ENCODE measurements at places on chromosomes 7 and 10.

DNA sequence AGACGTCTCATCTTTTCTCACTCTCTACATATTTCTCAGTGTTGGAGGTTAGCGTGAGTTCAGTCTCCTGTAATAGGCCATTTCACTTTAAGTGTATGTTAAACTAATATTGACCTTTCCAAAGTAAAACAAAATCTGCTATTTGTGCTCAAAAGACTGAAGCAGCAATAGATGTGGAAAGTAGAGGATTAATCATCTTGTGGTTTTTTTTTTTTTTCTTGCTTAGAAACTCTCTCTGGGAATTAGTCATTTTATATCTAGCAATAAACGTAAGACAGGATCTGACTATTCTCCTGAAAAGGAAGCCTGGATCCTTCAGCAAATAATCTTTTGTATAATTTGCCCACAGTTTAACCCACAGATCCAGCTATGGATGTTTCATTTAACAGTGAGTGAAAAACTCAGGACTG lies 81.7 kb downstream of the NRP1 start:
- DNase-seq, result no peak

GRCh38 chr10:97153270-97153850 lies 32.4 kb downstream of the SLIT1 start:
- no peak for DNase-seq

GRCh38 chr10:6112893-6113292 lies 24.1 kb downstream of the RBM17 start:
- no peak for DNase-seq

- no peak for DNase-seq
Observed at GRCh38 chr7:151426441-151426903, 13.5 kb downstream of the CRYGN start.

GRCh38 chr7:138987686-138988085 lies 6.5 kb upstream of the KIAA1549 start:
- DNase-seq, result no peak

DNA sequence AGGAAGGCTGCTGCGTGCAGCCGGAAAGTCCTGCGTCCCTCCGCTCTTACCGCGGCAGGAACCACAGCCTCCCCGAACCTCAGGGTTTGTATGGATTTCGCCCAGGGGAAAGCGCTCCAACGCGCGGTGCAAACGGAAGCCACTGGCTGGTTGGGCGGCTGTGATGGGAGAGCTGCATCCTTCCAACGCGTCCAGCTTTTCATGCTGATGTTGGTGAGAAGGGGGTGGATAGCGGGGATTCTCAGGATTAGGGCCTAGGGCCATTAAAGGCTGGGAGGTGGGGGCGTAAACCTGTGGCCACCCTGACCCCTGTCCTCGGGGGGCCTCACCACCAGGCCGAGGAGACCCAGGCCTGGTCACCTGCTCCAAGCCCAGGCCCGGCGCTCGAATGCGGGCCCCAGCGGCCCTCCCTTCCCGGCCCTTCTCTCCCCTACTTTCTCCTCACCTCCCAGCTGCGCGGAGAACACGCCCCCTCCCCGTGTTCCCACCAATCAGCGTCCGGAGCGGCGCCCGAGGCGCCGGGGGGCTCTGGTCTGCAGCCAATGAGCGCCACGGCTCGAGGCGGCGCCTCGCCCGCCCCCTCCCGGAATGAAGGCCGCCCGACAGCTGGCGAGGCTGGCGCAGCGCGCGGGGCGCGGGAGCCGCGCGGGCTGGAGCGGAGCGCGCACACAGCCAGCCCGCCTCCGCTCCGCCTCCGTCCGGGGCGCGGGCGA lies 458 bp upstream of the NANOS1 start:
- peak; percentile 90 for DNase-seq

GRCh38 chr7:5766321-5766761 lies 15.1 kb downstream of the RNF216 start:
- no peak for DNase-seq

GRCh38 chr10:43265799-43266721 lies 805 bp downstream of the RASGEF1A start:
- no peak for DNase-seq

DNA sequence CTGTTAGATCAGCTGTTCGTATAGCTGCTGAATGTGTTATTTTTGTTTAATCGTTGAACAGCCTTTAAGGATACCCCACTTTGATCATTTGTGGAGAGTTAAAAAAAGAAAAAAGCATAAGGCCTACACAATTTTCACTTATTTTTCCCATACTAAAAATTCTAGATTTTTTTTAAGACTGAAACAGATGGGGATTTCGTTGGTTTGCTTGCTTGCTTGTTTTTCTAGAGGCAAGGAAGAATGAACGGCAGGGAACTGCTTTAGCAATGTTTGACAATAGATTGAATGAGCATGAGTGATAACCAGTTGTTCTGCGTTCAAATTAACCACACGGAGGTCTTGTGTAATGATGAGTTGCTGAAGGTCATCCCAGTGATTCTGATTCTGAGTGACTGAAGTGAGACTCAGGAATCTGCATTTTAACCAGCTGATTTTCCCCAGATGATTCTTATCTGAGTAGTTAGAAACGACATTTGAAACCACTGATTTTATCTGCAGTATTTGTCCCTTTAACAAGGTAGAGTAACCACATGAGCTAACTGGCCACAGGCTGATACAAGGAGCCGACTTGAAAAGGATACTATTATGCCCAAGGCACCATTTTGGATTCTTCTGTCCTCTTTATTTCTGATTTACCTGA lies 85.9 kb downstream of the GPR37 start:
- no peak for DNase-seq

DNA sequence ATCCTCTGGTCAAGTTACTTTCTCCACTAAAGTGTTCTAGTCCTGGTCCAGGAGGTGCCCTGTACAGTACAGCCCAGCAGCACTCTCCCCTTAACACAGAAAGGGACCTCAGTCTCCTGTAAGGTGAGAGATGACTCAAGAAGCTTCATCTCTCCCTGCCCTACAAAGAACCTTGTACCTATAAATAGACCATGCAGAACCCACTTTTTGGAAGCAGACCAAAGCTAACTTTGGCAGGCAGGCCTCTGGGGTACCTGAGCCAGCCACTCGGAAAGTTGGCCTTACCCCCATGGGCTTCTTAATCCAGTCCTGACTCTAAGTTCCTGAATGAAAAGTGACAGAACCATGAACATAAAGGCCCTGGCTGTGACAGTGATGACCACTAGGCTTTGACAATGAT lies 454.8 kb downstream of the KCNMA1 start:
- no peak for DNase-seq

DNA sequence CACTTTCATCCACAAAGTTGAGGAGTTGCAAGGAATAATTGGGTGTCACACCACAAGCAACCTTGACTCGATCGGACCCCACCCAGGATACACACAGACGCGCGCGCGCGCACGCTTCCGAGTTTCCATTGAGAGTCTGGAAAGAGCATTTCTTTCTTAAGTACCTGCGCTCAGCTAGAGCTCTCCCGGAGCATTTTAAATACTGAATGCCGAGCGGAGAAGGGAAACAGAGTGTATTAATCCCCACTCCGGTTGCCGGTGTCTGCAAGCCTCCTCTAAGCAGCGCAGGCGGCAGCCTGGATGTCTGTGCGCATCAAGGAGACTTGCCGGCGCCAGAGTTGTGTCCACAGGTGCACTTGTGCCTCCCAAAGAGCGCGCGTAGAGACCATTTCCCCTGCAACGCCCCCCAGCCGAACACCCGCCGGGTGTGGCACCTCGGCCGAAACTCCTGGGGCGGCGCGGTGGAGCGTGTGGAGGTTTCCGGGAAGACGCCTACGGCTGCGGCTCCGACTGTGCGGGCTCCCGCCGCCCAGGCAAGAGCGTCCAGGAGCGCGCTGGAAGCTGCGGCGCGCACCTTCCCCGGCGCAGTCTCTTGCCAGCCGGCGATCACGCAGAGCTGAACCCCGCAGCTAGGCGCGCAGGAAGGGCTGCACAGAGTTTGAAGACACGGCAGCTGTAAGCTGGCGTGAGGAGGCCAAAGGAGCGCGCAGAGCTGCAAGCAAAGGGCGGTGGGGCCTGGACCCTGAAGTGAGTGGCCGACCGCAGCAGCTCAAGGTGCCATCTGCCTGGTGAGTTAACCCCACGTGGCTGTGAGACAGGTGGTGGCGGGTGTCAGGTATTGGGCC lies 1.1 kb upstream of the FEZF1 start:
- DNase-seq, result no peak

GRCh38 chr10:80585812-80586211 lies 48.1 kb downstream of the SH2D4B start:
- no peak for DNase-seq

DNA sequence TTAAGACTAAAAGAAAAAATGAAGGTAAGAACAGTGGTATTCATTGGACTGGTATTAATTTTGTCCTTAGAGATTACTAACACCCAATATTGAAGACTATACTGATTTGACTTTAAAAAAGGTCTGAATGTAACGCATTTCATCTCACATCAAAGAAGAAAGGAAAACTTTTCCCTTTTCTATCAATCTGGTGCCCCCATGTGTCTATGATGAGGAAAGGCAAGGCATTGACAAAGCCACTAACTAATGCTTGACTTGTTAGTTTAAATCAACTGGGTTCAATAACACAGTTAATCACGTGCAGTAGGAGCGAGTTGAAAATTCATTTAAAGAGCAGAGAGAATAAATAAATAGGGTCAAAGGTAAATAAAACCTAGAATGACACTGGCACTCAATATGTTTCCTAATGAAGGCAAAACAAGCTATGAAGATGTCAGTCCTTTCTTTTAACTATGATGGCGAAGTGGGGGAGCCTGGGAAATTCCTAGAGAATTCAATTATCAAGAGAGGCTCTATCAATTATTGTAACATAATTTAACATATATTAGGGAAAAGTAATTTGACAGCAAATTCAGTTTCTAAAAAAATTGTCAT lies 180.9 kb downstream of the ANK3 start:
- DNase-seq, result no peak

GRCh38 chr10:96512524-96513304 lies 1.0 kb downstream of the TLL2 start:
- peak; percentile 6 for DNase-seq

DNA sequence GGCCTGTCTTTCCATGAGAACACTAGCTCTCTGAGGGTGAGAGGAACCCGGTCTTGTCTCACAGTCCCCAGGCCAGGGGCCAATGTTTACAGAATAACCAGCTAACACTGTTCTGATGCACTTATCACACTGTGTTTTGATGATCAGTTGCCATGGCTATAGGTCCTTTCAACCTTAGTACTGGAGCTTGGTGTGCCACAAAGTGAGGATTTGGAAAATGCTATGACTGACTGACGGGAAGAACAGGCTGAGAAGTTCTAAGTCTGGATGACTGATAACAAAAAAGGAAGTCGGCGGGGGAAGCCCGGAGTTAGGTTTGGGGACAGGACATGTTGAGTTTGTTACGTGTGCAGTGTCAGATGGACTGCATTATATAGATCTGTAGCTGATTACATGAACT lies 141.8 kb downstream of the CTTNBP2 start:
- DNase-seq, result no peak
